ENCODE measurements at places on chromosomes 3 and 15.
A peak's percentile ranks its signal among the peaks of the same experiment; 100 is the strongest.

DNA sequence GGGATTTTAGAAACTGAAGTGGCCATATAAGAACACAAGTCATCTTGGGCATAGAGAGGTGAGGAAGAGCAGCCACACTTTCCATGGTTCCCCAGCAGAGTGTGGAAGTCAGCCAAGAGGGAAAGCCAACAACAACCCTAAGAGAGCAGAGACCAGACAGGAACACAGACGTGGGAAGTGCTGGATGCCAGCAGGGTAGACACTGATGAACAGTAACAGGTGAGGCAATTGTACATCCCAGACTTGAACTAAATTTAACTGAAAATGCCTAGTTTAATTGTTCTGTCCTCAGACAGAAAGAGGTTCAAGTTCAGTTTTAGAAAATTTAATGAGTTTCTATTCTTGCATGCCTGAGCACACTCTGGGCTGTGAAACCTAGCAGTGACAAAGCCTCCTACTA is 212.1 kb downstream of the ATP8B4 start:
- no peak for DNase-seq

DNA sequence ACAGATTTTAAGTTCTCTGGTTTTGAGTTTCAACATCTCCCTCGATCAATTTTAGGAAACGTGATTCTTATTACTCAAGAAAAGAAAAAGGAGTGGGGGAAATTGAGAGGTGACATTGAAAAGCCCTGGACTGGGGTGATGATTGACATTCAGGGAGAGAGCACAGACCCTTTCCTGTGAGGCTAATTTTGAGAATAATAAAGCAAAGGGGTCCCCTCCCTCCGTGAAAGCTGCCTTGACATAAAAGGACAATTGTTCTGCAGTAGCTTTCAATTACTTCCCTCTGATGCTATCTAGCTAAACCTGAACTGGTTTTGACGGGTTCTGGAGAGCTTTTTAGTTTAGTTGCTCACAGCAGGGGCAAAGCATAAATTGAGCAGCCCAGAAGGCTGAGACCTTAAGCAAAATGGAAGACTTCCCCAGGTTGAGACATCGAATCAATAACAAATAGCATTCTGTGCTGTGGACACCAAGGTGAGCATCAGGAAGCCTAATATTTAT is 14.4 kb upstream of the CMTM8 start:
- no peak for DNase-seq

- no peak for DNase-seq
Measured at GRCh38 chr3:11379238-11379823, 107.1 kb downstream of the ATG7 start.

GRCh38 chr15:63870487-63871209 is 36.9 kb upstream of the HERC1 start:
- DNase-seq = no peak

- DNase-seq = no peak
Measured at GRCh38 chr3:106082616-106083015, 213.8 kb upstream of the CBLB start.

DNA sequence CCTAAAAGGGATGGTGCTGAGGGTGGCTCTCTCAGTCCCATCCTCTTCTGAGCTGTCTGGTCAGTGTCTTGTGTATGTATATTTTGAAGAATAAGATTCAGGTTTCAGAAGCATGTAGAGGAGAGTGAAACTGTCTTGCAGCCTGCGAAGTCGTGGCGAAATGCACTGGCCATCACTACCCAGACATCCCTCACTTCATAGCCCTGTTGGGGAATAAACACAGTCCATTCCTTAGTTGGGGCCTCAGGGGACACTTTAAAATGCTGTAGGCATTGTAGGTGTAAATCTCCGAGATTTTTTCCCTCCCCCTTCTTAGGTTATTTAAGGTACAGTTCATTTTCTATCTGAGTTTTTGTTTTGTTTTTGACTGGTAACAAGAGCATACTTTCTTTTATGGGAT is 93.8 kb downstream of the DNASE1L3 start:
- no peak for DNase-seq

DNA sequence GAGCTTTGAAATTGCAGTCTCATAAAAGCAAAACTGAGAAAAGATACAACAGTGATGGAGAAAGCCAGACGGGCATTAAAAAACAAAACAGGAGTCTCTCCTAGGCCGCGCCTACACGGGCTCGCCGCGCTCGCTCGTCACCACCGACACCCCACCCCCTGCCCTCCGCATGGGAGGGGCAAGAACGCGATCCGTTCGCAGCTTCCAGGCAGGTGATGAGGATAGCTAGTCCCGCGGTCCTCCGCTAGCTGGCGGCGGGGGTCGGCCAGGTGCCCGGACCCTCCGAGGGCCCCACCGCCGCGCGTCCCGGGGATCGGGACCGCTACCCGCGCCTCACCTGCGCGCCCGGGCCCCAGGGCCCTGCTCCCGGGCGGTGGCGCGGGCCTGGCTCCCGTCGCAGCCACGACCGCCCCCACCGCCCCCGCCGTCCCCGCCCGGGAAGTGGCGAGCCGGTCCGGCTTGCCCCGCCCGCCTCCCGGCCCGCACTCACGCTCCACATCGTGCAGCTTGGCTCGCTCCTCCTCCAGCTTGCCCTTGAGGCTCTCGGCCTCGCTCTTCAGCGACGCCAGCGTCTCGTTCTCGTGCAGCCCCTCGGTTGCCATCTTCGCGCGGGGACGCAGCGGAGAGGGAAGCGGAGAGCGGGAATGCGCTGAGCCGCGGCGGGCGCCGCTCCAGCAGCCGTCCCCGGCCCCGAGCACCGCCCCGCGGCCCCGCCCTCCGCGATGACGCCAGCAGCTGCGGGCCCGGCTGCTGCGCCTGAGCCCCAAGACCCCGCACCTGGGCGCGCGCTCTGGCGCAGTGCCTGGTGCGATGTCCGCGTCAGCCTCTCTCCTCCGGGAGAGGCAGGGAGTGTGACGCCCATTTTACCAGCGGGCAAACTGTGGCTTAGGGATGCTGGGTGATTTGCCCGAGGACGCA is 11.7 kb downstream of the GNB5 start:
- DNase-seq = peak; percentile 53

DNA sequence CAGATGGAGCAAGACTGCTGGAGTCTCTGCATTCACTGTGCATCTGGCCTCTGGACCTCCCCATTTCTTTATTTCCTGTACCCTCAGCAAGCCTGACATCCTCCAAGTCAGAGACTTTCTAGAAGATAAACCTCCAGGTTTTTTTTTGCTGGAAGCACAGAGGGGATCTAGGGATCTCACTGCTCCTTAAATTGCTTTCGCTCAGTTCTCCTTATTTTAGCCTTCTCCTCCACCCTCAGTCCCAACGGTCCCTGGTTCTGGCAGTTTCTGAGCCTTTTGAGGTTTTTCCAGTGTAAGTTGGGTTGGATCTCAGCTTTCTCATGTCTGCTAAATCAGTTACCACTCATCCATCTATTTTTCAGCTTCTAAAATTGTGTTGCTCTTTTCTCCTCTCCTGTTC is 22.7 kb upstream of the CHD2 start:
- no peak for DNase-seq

Measured in activated CD8-positive, alpha-beta memory T cell treated with anti-CD3 and anti-CD28 coated beads for 1 hour (primary cell).